ENCODE measurements at places on chromosomes 4 and X. TPM values are rescaled to one million over a fixed set of nuclear protein-coding genes. Genes with fewer than 3 reads are reported as not detected.

The RTL3 gene
- not detected for total RNA-seq

The EBP gene
- 7.1 TPM for total RNA-seq

The SPANXC gene
- total RNA-seq: not detected

The USP9X gene
- 125 TPM for total RNA-seq

The TIGD4 gene
- 0.12 TPM for total RNA-seq

The PAGE1 gene
- not detected for total RNA-seq

The IGFBP7 gene
- 103 TPM for total RNA-seq

The ETDB gene
- not detected for total RNA-seq

The MAGEC3 gene
- total RNA-seq: not detected

The PHEX gene
- total RNA-seq: not detected

The ARAF gene
- 109 TPM for total RNA-seq

The ARHGAP4 gene
- 5.1 TPM for total RNA-seq

The SHROOM2 gene
- 0.47 TPM for total RNA-seq

The DUX4 gene
- total RNA-seq: not detected

The POU4F2 gene
- not detected for total RNA-seq

The MAGEA12 gene
- total RNA-seq: not detected

The SPANXN4 gene
- total RNA-seq: not detected

The BEND4 gene
- total RNA-seq: not detected

The SCML1 gene
- total RNA-seq: 7.4 TPM

The ACOX3 gene
- total RNA-seq: 18.8 TPM

The SCRG1 gene
- not detected for total RNA-seq

The ALB gene
- 5.4 TPM for total RNA-seq

The MAGEB10 gene
- not detected for total RNA-seq

The DCAF12L2 gene
- total RNA-seq: not detected

The ATOH1 gene
- not detected for total RNA-seq

The GAGE12H gene
- total RNA-seq: not detected

The POLN gene
- 0.84 TPM for total RNA-seq

The MAGED4 gene
- 0.17 TPM for total RNA-seq

The MUC7 gene
- total RNA-seq: not detected

The PCDH18 gene
- 8.8 TPM for total RNA-seq

The SCD5 gene
- total RNA-seq: 0.61 TPM

The TRO gene
- total RNA-seq: 0.61 TPM

The KANTR gene
- total RNA-seq: 5.9 TPM

The PLAC8 gene
- 0.95 TPM for total RNA-seq

The CXorf49 gene
- total RNA-seq: not detected

The H2BW2 gene
- not detected for total RNA-seq

The COQ2 gene
- total RNA-seq: 22.8 TPM

The PAGE2 gene
- total RNA-seq: not detected

The AREG gene
- total RNA-seq: not detected

The TRPC5OS gene
- not detected for total RNA-seq

The FAM9B gene
- not detected for total RNA-seq

The GAK gene
- total RNA-seq: 46.7 TPM

The PDCL2 gene
- not detected for total RNA-seq
